ENCODE measurements at places on chromosomes 2 and 18. TPM values are rescaled to one million over a fixed set of nuclear protein-coding genes. Genes with fewer than 3 reads are reported as not detected.

Gene MC2R
- not detected for total RNA-seq

Gene DSG2
- total RNA-seq = 27.0 TPM

Gene NEU4
- 16.8 TPM for total RNA-seq

Gene TEKT4
- total RNA-seq = not detected

Gene TANC1
- 10.9 TPM for total RNA-seq

Gene CD28
- total RNA-seq = 0.50 TPM

Gene COMMD1
- 17.2 TPM for total RNA-seq

Gene IL36RN
- not detected for total RNA-seq

Gene WNT6
- 0.25 TPM for total RNA-seq

Gene RIT2
- not detected for total RNA-seq

Gene SLC23A3
- 4.9 TPM for total RNA-seq

Gene NPC1
- 13.8 TPM for total RNA-seq

Gene HOXD8
- total RNA-seq = not detected

Gene CD8A
- total RNA-seq = 0.55 TPM

Gene TXNDC2
- not detected for total RNA-seq

Gene ALPI
- total RNA-seq = not detected

Gene KLHL14
- not detected for total RNA-seq

Gene OSR1
- total RNA-seq = 0.11 TPM

Gene MGAT4A
- 16.0 TPM for total RNA-seq

Gene VAPA
- total RNA-seq = 85.8 TPM

Gene GCC2
- total RNA-seq = 19.0 TPM

Gene UGT1A5
- total RNA-seq = 3.0 TPM

Gene NCKAP5
- 3.6 TPM for total RNA-seq

Gene TNFRSF11A
- total RNA-seq = 2.1 TPM

Gene SERPINB3
- total RNA-seq = not detected

Gene DSC1
- not detected for total RNA-seq

Gene BMP10
- 6.2 TPM for total RNA-seq

Gene C18orf54
- total RNA-seq = 0.34 TPM

Gene ABCB11
- total RNA-seq = 128 TPM

Gene FTCDNL1
- 2.7 TPM for total RNA-seq

Measured in right lobe of liver (tissue), 6 donors.